ENCODE measurements at places on chromosomes 6 and 20. TPM values are rescaled to one million over a fixed set of nuclear protein-coding genes. Genes with fewer than 3 reads are reported as not detected.

Gene C6orf141
- 0.58 TPM for polyA plus RNA-seq

Gene TCF21
- 202 TPM for polyA plus RNA-seq

DNA sequence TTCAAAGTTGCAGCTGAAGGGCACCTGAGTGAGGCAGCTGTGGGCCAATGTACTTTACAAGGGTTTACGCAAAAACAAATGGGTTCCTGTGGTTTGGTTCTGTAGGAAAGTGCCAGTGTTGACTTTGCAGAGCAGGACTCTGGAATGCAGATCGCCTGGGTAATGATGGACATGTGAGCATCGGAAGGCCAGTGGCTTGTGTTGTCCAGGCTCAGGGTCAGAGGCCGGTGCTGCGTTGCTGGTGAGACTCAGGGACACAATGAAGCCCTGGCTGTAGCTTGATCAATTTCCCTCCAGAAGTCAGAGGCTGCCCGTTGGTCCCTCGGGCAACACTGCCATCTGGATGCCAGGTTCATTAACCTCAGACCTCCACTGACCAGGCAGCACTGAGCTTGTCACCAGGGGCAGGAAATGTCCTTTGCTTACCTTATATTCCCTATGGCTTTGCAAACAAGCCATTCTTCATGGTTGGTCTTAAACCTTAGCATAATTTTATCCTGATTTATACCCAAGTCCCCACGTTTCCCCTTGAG, 753.4 kb downstream of the QKI start:
- DNase-seq: no peak

DNA sequence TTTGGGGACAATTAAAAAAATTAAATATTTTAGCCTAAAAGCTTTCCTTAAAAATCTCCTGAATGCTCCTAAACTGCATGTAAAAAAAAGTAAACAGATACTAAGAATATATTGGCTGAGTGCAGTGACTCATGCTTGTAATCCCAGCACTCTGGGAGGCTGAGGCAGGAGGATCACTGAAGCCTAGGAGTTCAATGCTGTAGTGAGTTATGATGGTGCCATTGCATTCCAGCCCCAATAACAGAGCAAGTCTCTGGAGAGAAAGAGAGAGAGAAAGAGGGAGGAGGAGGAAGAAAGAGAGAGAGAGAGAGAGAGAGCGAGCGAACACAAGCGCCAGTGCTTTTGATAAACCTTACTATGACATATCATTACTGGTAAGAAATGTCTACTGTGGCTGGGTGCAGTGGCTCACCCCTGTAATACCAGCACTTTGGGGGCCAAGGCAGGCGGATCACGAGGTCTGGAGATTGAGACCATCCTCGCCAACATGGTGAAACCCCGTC, 58.8 kb downstream of the FKBP5 start:
- no peak for DNase-seq

Gene CTSZ
- 90.7 TPM for polyA plus RNA-seq

Gene SLC23A2
- polyA plus RNA-seq: 20.5 TPM

GRCh38 chr20:55333798-55334197, 671.5 kb downstream of the CBLN4 start:
- DNase-seq: no peak

DNA sequence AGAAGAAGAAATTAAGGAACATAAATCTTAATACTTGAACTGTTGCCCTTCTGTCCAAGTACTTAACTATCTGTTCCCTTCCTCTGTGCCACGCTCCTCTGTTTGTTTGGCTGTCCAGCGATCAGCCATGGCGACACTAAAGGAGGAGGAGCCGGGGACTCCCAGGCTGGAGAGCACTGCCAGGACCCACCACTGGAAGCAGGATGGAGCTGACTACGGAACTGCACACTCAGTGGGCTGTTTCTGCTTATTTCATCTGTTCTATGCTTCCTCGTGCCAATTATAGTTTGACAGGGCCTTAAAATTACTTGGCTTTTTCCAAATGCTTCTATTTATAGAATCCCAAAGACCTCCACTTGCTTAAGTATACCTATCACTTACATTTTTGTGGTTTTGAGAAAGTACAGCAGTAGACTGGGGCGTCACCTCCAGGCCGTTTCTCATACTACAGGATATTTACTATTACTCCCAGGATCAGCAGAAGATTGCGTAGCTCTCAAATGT, 17.1 kb downstream of the IRF4 start:
- DNase-seq: no peak

- no peak for DNase-seq
Observed at GRCh38 chr6:11875325-11876109, 96.9 kb upstream of the ADTRP start.

Gene MICA
- polyA plus RNA-seq: 6.9 TPM

Gene PCNA
- polyA plus RNA-seq: 184 TPM

DNA sequence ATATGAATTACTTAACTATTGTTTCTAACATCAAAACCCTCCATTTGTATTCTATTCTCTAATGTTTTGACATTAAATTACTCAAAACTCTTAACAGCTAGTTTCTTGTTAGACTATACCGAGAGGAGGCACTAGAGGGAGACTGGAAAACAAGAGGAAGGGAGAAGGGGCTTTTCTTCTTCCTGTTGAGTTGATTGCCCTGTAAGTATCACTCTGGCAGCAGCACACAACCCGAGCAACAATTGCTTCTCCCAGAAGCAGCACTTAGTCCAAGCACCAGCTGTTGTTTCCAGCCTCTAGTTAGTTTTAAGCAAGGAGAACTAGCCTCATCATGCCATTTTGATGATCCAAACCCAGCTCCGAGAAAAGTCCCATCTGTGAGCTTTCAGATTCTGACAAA, 603.8 kb downstream of the PRKN start:
- no peak for DNase-seq

- DNase-seq: no peak
Observed at GRCh38 chr6:73719046-73719445, 23.0 kb downstream of the CD109 start.

- DNase-seq: no peak
Observed at GRCh38 chr6:131861381-131861780, 53.6 kb downstream of the ENPP1 start.

GRCh38 chr20:57710841-57711240, 1.0 kb upstream of the PMEPA1 start:
- DNase-seq: no peak

GRCh38 chr20:36261389-36262105, 25.3 kb downstream of the AAR2 start:
- no peak for DNase-seq

- DNase-seq: no peak
Observed at GRCh38 chr6:42915732-42916131, at the start of gene PTCRA. PTCRA (plus strand) TSS chr6:42916053; CDS start chr6:42916070, 17 bp downstream.

Gene OOEP
- polyA plus RNA-seq: 0.51 TPM

- peak; percentile 74 for DNase-seq
Observed at GRCh38 chr6:44074439-44074812, 52.8 kb downstream of the MRPL14 start.

GRCh38 chr20:48329676-48330664, 497.8 kb downstream of the PREX1 start:
- DNase-seq: no peak

Gene CHRNA4
- polyA plus RNA-seq: 6.8 TPM

Gene SYTL3
- 4.4 TPM for polyA plus RNA-seq

Gene MICB
- 1.0 TPM for polyA plus RNA-seq

DNA sequence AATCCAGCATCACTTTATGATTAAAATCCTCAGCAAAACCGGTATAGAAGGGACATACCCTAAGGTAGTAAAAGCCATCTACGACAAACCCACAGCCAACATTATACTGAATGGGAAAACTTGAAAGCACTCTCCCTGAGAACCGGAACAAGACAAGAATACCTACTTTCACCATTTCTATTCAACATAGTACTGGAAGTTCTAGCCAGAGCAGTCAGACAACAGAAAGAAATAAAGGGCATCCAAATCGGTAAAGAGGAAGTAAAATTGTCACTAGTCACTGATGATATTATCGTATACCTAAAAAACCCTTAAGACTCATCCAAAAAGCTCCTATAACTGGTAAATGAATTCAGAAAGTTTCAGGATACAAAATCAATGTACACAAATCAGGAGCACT, 33.3 kb downstream of the BLOC1S5 start:
- no peak for DNase-seq

DNA sequence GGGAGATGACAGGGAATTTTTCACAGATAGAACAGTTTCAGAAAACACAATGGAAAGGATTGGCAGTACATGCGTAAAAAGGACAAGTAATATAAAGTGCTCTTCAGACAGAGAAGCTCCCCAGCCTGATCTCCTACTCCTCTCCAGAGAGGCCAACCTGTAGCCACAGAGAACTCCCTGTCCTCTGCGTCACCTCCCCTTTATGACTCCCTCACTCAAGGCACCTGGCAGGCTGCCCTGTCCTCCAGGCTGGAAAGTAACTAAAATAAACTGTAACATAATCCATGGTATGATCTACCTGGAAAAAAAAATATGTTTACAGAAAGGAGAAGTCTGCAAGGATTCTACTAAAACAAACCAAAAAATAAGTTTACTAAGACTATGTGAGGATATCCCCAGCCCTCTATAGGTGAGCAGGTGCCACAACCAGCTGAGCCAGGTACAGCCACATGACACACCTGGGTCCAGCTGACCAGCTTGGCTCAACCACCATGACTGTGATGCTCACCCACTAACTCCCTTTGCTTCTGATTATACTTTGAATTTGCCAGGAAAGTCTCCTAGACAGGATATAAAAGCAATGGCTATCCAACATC, 29.2 kb downstream of the MBOAT1 start:
- DNase-seq: no peak

GRCh38 chr6:57064809-57065208, 18.3 kb downstream of the KIAA1586 start:
- no peak for DNase-seq

GRCh38 chr6:11246722-11247121, 14.3 kb upstream of the NEDD9 start:
- no peak for DNase-seq

- no peak for DNase-seq
Observed at GRCh38 chr6:168342636-168343035, 23.1 kb upstream of the DACT2 start.

DNA sequence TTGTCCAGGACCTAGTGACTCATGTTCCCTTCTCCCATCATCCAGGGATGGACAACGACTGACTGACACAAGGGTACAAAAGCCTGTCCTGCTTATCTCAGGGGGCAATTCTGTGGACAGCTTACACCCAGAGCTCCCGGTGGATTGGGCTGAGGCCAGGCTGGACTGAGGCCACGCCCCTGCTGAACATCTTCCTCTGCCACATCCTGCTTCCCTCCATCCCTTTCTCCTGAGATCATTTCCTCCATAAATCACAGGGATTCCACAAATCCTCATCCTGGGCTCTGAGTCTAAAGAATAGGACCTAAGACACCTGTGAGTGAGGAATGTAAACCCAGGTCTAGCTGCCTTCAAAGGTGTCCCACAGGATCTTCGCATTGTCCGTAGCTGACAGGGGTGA, 30.4 kb upstream of the RNF24 start:
- DNase-seq: no peak

Gene FRS3
- 4.7 TPM for polyA plus RNA-seq

Gene SLC35F1
- 3.1 TPM for polyA plus RNA-seq

DNA sequence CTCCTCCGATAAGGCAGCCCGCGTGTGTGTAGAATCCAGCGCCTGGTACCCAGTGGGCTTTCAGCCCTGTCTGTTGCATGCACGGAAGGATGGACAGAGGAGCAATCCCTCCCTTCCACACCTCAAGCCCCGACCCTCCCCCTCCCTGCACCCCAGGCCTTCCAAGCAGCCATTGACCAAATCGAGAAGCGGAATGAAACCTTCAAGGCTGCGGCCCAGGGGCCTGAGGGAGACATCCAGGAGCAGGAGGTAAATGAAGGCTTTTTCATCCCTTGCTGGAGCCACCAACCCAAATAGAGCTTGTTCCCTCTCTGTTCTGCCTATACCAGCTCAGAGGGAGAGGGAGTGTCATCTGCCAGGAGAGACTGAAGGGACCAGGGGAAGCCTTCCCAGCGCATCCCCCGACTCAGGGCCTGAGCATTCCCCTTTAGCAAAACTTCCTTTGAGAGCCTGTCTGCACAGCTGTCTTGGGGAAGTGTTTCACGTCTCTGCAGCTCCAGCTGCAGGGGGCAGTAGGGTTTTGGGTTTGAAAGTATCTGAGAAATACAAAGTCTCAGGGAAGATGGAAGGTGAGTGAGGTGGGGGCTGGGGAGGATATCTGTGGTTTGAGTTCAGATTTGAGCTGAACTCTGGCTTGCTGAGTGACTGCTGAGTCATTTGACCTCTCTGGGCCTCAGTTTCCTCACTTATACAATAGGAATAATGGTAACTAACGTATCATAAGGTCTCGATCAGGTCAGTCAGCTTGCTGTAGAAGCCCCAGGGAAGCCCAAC, 16.1 kb downstream of the FGD2 start:
- DNase-seq: no peak

Gene EPHA7
- 48.7 TPM for polyA plus RNA-seq

Gene LY6G5C
- polyA plus RNA-seq: 3.2 TPM

- no peak for DNase-seq
Observed at GRCh38 chr6:56914798-56915658, 39.9 kb upstream of the BEND6 start.

- DNase-seq: no peak
Observed at GRCh38 chr6:148840256-148840655, 93.4 kb downstream of the UST start.

DNA sequence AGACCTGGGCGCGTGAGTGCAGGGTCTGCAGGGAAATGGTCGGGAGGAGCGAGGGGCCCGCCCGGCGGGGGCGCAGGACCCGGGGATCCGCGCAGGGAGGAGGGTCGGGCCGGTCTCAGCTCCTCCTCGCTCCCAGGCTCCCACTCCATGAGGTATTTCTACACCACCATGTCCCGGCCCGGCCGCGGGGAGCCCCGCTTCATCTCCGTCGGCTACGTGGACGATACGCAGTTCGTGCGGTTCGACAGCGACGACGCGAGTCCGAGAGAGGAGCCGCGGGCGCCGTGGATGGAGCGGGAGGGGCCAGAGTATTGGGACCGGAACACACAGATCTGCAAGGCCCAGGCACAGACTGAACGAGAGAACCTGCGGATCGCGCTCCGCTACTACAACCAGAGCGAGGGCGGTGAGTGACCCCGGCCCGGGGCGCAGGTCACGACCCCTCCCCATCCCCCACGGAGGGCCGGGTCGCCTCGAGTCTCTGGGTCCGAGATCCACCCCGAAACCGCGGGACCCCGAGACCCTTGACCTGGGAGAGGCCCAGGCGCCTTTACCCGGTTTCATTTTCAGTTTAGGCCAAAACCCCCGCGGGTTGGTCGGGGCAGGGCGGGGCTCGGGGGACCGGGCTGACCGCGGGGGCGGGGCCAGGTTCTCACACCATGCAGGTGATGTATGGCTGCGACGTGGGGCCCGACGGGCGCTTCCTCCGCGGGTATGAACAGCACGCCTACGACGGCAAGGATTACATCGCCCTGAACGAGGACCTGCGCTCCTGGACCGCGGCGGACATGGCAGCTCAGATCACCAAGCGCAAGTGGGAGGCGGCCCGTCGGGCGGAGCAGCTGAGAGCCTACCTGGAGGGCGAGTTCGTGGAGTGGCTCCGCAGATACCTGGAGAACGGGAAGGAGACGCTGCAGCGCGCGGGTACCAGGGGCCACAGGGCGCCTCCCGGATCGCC, 54.2 kb upstream of the HLA-A start:
- DNase-seq: peak; percentile 8

Gene CPNE5
- polyA plus RNA-seq: 11.1 TPM

GRCh38 chr20:10219993-10220750, 1.5 kb downstream of the SNAP25 start:
- no peak for DNase-seq

All from right renal cortex interstitium (tissue), 3 donors.